Stimulated activated CD8-positive, alpha-beta memory T cell treated with anti-CD3 and anti-CD28 coated beads, Interleukin-4, amount 100 ng/mL, for 48 hours (primary cell): ENCODE measurements at places on chromosomes 3 and 15.

DNA sequence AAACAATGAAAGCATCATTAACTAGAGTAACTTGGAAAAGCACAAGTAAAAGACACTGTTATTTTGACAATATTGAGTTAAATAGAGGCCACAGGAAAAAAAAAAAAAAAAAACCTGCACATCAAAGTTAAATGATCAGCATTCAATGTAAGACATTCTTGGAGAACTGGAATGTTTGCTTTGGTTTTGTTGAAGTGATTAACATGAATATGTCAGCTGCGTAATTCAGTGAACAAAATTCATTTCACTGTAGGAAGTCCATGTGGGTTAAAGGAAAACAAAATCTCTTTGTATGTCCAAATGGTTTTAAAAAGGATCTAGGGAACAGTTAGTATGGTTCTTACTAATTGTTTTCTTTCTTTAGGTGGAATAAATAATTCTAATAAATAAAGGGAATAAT lies 252.8 kb upstream of the CNTN6 start:
- DNase-seq: no peak

- DNase-seq: no peak
These were observed 21.9 kb upstream of the ST3GAL6 start for GRCh38 chr3:98741121-98741716.

- no peak for DNase-seq
These were observed 46.3 kb upstream of the FLNB start for GRCh38 chr3:57961828-57962447.

- no peak for DNase-seq
These were observed 41.2 kb downstream of the TRA2B start for GRCh38 chr3:185896636-185897035.

GRCh38 chr3:127374086-127375010 lies 86.5 kb upstream of the PRR20G start:
- peak; percentile 63 for DNase-seq

GRCh38 chr3:43222590-43222989 lies 63.8 kb upstream of the SNRK start:
- no peak for DNase-seq

GRCh38 chr3:1164101-1164500 lies 71.3 kb downstream of the CNTN6 start:
- no peak for DNase-seq

- DNase-seq: no peak
These were observed 15.1 kb downstream of the TM2D3 start for GRCh38 chr15:101637038-101637437.

DNA sequence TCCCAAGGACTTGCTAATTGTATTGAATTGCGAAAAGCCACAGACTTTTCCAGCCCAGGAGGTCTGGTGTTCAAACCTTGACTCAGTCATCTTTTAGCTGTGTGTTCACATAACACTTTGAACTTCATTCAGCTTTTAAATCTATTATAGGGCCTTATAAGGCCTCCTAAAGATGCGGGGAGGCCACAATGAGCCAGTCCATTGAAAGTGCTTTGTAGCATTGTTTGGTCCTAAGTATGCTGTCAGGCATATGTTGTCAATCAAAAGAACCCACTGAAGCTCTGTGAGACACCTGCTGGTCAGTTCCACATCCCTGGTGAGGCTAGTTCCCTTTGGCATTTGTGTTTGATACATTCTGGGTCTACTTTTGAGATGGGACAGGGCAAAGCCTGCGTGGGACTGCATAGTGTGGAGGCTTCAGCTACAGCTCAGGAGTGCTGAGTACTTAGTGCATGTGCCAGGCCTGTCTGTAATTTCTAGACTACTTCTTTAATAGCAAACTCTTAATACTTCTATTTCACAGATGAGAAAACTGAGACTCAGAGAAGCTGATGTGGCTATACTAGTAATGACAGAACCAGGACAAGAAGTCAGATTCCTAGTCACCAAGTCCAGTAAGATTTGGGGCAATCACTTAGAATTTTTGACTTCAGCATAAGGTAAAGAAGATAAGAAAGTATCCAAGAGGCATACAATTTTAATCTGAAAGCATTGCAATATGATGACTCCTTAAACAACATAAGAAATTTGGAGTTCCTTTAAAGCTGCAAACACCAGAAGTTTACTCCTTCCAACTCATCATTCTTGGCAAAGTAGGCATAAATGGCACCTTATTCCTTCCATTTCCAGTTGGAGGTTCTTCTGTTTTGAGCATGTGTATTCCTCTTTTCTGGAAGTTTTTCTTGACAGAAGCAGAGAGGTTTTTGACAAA lies 213.0 kb downstream of the PDCD6IP start:
- no peak for DNase-seq

GRCh38 chr3:177190756-177191681 lies 6.3 kb downstream of the TBL1XR1 start:
- no peak for DNase-seq

- DNase-seq: no peak
These were observed 117.5 kb downstream of the EEFSEC start for GRCh38 chr3:128270559-128271492.
